HT-29 (cell line): ENCODE measurements at places on chromosomes 6 and 20.

GRCh38 chr20:38559764-38560163 is 21.2 kb upstream of the ADIG start:
- no peak for DNase-seq

GRCh38 chr6:53151676-53152075 is 3.0 kb upstream of the GCM1 start:
- peak; percentile 34 for DNase-seq

DNA sequence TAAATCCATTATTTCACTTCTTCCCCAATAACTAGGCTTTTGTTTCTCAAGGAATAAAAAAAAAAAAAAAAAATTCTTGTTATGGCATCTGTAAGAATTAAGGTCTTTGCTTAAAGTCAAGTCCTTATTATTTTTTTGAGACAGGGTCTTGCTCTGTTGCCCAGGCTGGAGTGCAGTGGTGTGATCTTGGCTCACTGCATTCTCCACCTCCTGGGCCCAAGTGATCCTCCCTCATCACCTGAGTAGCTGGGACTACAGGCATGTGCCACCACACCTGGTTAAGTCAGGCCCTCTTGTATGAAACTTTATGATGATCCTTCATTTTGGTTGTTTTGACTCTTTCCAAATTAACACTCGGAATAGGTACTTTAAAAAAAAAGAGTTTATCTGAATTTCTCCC is 17.3 kb downstream of the DSTN start:
- DNase-seq = no peak

GRCh38 chr6:89139509-89140346 is 6.1 kb upstream of the PM20D2 start:
- DNase-seq = no peak

DNA sequence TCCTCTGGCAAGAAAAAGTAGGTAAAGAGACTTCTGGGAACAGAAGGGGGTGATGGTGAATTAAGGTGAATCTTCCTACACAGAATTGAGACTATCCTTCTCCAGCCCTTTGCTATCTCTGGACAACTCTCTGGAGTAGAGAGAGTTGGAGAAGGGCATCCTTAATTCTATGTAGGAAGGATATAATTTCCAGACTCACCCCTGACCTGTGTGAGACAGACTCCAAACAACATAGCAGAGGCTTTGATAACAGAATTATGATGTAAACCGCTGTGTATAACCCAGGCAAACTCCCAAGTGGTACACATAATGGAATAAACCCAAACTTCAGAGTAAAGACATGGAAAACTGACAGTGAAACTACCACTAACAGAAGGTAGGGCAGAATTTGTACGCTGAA is 186.5 kb downstream of the MEI4 start:
- DNase-seq = no peak

GRCh38 chr6:90913266-90913960 is 326.5 kb upstream of the MAP3K7 start:
- no peak for DNase-seq

DNA sequence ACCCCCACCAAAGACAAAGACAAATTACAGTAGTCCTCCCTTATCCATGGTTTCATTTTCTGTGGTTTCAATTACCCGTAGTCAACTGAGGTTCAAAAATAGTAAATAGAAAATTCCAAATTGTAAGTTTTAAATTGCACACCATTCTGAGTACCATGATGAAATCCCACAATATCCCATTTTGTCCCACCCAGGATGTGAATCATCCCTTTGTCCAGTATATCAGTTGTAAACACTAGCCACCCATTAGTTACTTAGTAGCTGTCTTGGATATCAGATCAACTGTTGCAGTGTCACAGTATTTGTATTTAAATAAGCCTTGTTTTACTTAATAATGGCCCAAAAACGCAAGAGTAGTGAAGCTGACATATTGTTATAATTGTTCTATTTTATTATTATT is 364.0 kb upstream of the ARID1B start:
- DNase-seq = no peak

GRCh38 chr6:146357578-146358430 is 185.8 kb upstream of the RAB32 start:
- DNase-seq = no peak
